Amniotic stem cell (primary cell): ENCODE measurements at places on chromosomes 7 and 10.

GRCh38 chr7:87231711-87232110, 12.2 kb upstream of the TMEM243 start:
- DNase-seq = no peak

DNA sequence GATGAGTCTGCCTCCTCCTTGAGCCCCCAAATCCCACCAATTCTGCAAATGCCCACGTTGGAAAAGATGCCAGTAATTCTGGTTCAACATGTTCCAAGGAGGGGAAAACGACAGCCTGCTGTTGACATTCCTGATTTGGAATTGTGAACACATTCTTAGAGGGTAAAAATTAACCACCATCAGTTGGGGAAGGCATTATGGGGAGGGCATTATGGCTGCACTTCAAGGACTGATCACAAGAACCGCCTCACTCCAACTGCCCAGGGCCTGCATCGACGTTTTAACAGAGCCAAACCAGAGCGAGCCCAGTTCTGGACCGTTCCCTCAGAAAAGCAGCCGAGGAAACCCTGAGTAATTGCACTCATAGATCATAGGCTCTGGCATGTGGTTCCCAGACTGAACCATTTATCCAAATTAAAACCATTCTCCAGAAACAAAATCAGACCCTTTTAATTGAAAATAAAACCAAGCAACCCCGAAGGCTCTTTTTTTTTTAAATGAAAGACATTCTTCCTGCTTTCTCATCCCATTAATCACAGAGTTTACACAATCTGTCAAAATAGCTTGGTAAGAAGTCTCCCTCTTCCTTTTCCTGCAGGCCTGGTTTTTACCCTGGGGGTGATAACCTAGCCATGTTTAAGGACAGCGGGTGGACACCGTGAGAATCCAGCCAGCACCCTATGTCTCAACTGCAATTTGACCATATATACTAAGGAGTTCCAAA, 8.0 kb downstream of the TNS3 start:
- peak; percentile 54 for DNase-seq

DNA sequence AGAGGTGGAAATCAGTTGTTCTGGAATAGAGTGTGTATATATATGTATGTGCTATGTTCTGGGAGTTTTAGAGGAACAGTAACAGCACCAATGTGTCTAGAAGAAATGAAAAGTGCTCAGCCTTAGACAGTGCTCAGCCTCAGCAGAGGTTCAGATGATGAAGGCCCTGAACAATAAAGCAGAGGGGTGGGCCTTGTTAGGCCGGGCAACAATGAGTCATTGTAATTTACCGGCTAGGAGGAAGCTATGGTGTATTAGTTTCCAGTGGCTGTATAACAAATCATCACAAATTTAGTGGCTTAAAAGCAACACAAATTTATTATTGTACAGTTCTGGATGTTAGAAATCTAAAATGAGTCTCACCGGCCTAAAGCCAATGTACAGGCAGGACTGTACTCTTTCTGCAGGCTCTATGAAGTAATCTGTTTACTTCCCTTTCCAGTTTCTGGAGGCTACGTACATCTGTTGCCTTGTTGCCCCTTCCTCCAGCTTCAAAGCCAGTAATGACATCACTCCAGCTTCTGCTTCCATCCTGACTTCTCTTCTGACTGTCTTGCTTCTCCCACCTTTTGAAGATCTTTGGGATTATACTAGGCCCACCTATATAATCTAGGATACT, 84.6 kb downstream of the CH25H start:
- DNase-seq = no peak

- no peak for DNase-seq
Measured at GRCh38 chr10:69497231-69497561, 45.9 kb downstream of the TSPAN15 start.

DNA sequence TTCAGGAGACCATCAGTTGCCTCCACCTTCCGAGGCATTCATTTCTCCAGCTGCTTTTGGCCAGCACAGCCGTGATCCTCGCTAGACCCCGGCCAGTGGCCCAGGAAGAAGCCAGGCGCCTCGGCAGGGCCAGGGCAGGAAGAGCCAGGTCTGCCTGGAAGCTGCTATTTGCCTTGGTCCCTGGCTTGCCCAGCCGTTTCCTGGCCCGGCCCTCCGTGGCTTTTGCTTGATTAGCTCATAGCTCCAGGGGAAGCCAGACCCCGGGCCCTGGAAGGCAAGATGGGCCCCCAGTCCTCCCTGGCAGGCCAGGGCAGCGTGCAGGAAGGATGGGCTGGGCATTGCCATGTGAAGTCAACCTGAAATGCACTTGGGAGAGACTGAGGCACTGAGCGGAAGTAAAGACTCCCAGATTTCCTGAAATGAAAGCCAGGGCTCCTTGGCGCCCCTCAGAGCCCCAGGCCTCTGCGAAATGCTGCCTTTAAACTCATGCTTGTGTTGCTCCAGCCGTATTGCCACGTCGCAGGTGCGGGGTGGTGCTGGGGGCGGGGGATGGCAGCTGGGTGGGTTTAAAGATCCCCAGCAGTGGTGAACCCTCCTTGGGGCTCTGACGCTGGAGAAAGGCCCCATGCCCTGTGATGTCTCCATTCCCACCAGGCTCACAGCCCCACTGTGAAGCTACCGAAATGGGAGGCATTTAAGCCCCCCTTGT, 160.6 kb downstream of the GRK5 start:
- DNase-seq = no peak

DNA sequence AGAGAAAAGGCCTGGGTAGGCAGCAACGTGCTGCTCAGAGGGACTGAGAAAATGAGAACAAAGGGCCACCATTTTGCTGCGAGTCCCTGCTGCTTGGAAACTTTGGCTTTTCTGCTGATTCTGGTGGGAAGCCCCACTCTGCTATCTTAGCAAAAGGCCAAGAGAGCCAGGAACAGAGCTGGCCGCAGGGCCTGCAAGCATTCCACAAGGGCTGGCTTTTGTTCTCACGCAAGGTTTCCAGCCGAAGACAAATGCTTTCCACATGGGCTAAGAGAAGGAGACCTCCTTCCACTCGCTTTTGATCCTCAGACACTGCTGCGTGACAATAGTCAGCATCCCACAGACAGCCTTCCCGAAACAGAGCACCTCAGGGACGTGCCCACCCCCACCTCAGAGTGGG, 163.1 kb downstream of the ARHGAP12 start:
- DNase-seq = peak; percentile 54

GRCh38 chr7:842431-843031, 10.3 kb downstream of the SUN1 start:
- DNase-seq = no peak

DNA sequence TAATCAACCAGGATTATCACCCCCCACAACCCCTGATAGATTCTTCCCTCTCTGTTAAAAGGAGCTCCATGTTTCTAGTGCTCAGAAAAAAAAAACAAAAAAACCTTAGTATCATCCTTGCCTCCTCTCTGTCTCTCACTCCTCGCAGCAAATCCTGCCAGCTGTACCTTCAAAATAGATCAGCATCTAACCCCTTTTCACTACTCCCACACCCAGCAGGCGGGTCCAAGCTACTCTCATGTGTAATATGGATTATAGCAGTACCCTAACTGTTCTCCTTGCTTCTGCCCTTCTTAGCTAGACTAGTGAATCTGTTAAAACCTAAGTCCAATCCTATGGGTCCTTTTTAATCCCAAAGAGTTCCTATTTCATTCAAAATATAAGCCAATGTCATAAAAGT, 667.4 kb downstream of the MAGI2 start:
- DNase-seq = no peak

DNA sequence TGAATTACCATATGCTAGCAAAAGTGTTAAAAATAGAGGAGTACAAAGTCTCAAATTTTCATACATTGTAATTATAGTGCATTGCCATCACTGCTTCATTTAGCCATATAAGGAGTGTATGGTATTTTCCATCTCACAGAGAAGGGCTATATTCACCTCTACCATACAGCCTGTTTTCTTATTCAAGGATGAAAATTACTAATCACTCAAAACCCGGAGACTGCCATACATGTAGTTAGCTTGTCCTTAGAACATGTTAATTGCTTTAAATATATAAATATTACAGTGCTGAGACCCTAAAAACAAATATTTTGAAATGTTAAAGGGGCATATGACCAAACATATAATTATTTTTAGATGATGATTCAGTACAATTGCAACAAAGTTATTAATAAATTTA, 49.4 kb downstream of the CPEB3 start:
- no peak for DNase-seq

DNA sequence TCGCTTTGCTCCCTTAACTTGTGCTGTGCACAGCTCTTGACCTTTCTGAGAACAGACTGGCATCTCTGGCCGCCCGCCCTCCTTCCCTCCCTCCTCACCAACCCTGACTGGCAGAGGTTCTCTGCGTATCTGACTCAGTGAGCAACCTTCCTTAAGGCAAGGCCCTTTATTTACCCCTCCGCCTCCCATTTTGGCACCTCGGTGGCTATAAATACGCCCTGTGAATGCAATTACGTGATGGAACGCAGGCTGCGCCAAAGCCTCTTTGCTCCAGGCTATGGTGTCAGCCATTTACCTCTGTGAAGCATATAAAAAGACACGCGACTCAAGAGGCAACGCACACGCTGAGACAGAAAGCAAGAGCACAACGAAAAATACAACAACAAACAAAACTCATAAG, 764.3 kb downstream of the SUGCT start:
- no peak for DNase-seq

GRCh38 chr7:50216626-50217025, 87.9 kb upstream of the IKZF1 start:
- no peak for DNase-seq

- DNase-seq = no peak
Measured at GRCh38 chr10:100033766-100034418, 24.1 kb upstream of the DNMBP start.

- no peak for DNase-seq
Measured at GRCh38 chr10:102669206-102670064, 25.2 kb downstream of the TRIM8 start.

DNA sequence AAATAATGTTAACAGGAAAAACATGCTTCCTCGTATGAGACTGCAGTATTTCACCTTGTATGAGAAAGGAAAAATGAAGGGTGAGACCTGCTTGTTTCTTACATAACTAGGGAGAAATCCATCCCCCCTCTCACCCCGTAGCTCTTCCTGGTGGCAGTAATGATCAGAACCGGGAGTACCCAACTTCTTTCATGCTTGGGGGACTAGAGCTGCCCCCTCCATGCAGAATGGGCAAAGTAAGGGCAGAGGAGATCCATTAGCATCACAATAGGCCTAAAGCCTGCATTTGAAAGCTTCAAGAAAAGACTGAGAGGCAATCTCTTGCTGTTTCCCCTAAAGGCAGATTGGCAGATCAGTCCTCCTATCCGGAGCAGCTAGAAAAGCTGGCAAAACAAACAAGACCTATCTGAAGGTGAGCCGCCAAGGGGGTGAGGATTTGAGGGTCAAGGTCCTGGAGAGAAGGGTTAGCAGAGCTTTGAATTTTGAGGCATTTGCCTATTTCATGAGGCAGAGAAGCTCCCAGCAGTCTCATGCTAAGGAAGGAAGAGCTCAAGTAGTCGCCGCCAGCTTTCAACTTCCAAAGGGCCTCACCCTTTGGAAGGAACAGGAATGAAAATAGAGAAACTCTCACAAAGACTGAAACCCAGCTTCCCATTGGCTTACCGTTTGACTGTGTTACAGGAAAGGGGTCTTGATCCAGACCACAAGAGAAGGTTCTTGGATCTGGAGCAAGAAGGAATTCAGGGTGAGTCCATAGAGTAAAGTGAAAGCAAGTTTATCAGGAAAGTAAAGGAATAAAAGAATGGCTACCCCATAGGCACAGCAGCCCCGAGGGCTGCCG, 36.2 kb downstream of the BAG3 start:
- no peak for DNase-seq

GRCh38 chr7:17027143-17027788, 145.5 kb upstream of the AGR3 start:
- DNase-seq = no peak

GRCh38 chr7:21352540-21353387, 75.1 kb upstream of the SP4 start:
- DNase-seq = no peak

- no peak for DNase-seq
Measured at GRCh38 chr7:131970602-131971001, 414.2 kb upstream of the PODXL start.

GRCh38 chr10:329361-330099, 194.3 kb downstream of the ZMYND11 start:
- DNase-seq = peak; percentile 89

DNA sequence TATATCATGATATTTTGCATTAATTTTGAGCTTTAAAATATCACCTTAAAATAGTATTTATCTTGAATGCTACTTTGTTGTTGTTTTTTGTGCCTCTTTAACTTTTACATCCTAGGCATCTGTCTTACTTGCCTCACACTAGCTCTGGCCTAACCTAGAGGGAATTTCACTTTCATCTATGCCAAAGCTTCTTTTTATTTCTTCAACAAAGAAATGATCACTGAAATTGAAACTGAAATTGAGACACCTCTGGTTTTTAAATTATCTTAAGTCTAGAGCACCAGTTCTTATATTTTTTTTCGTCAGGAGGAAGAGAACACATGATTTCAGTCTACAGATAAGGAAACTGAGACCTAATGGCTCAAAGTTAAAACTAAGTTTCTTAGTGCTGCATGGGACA, 3.5 kb upstream of the SCIN start:
- no peak for DNase-seq

DNA sequence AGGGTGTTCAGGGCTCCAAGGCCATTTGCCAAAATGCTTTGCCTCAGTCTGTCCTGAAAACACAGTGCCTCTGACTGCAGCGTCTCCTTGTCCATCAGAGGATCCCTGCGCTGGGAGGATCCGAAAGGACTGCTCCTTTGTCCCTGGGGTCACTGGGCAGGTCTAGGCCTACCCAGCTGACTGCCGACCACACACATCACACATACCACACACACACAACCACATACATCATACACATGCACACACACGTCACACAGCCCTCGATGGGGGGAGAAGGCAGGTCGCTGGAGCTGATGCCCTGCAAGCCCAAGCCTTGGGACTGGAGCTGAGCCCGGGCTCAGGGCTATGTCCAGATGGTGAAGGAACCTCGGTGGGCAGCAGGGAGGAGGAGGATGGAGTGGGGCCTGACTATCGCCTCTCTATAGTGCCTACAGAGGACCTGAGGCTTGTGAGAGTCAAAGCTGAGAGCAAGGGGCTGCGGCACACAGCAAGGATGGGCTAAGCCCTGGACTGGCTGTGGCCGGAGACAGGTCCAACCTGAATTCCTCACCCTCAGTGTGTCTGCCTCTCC, 29.1 kb downstream of the GPRIN2 start:
- DNase-seq = no peak

DNA sequence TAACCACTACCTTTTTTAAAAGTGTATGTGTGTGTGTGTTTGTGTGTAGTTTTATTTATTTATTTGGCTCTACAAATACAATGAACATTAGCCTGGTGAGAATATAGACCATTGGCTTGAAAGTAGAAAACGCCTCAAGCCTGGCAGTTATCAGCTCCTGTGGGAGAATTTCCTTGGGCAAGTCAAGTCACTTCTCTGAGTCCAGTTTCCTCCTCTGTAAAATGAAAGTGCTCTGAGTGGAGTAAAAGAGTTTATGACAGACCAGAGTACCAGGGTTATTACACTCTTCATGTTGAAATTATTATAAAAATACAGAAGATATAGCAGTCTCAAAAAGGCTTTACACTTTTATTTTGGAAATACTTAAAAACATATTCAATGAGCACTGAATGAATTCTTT, 10.1 kb upstream of the RHOBTB1 start:
- no peak for DNase-seq

- no peak for DNase-seq
Measured at GRCh38 chr10:87875929-87876571, 12.6 kb downstream of the PTEN start.
